ENCODE measurements at places on chromosomes 6 and 20.
A peak's percentile ranks its signal among the peaks of the same experiment; 100 is the strongest.

DNA sequence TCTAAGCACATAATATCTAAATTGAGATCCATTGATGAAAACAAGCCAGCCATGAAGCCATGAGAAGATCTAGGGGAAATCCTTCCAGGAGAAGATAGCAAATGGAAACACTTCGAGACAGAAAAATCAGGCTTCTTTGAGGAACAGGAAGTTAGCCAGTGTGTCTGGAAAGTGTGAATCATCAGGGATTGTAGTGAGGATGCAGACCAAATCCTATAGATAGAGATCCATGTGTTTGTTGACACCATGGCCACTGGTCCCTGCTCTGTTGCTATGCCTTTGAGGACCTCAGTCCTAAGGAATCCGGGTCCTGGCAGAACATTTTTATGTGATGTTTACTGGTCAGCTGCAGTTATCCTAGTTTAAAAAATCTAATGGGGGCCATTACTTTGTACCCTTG, 6.6 kb upstream of the ELOVL2 start:
- no peak for DNase-seq

DNA sequence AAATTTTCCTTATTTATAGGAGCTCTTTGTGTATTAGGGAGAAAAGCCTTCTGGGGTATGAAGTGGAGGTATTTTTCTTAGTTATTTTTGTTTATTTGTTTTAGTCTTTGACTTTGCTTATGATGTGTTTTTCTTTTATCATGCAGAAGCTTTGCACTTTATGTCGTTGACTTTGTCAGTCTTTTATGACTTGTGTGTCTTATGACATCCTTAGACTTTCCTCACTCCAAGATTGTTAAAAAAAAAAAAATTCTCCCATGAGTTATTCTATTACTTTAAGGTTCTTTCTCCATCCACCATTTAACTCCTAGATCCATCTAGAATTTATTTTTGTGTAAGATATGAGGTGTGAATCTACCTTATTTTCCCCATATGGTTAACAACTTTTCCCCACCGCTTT, 36.6 kb downstream of the BICRAL start:
- DNase-seq: no peak

GRCh38 chr20:38855356-38855755, 49.9 kb downstream of the PPP1R16B start:
- no peak for DNase-seq

- no peak for DNase-seq
Observed at GRCh38 chr6:2471472-2471871, 226.1 kb upstream of the GMDS start.

DNA sequence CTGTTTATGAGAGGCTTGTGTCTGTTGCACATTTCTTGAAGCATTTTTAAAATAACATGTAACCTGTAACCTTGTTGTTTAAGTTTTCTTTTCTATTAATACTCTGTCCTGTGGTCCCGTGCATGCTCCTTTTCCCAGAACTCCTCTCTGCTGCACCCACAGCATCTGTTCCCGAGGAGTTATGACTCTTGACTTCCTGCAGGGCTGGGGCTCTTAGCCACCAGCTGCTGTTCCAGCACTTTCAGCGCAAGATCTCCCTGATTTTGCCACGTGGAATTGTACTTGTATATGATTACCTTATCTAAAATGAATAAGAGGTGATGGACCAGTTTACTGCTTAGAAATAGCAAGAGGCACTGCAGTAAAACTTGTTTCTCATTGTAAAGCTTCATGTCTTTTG, 150.6 kb downstream of the QKI start:
- no peak for DNase-seq

DNA sequence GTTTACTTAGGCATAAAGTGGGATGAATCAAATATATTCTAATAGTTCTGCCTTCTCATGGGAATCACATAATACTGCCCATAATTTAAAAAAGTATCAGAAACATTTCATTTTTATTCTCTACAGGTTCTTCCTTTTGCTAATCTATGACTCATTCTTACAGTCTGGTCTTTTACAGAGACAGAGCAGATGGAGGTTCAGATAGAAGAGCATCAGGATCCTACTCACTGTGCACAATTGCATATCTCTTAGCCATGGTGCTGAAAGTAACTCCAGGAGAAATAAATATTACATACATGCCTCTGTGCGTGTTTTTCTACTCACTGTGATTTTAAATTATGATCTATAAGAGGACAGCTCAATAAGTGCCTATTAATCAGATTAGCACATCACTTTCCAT, 16.3 kb upstream of the OR2B6 start:
- no peak for DNase-seq

DNA sequence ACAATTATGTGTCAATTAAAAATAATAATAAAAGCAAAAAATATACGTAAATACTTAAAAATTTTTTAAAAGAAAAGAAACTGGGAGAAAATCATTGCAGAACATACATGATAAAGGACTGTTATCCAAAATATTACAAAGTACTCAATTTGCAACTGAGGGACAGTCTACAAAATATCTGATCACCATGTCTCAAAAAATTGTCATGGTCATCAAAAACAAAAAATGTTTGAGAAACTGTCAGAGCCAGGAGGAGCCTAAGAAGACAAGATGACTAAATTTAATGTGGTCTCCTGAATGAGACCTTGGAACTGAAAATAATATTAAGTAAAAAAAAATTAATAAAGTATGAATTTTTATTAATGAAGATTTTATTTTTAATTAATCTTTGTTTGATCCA, 43.5 kb downstream of the DTNBP1 start:
- DNase-seq: no peak

DNA sequence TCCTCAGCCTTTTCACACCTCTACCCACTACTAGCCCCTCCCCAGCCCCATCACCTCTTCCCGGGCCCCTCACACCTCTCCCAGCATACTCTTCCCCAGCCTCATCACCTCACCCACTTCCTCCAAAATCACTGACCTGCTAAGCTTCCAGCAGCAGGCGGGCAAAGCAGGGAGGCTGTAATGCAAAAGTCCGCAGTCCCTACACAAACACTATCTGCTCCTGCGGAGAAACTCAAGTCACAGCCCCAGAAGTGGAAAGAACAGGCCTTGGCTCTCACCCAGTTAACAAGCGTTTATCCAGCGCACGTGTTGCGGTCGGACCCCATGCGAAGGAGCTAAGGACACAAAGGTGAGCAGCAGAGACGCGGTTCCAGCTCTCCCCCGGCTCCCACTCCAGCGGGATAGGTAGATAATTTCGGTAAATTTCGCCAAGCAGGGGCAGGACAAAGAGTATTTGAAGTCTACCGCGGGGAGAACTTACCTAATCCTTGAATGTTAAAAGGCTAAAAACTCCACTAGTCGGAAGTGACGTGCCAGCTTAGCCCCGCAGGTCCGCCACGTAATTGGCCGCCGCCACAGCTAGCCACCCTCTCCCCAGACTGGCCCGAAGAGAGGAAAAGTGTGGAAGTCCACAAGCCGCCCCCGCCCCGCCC, 728 bp upstream of the TRIM39 start:
- DNase-seq: peak; percentile 44

GRCh38 chr6:12605888-12606345, 110.7 kb upstream of the PHACTR1 start:
- DNase-seq: peak; percentile 42

DNA sequence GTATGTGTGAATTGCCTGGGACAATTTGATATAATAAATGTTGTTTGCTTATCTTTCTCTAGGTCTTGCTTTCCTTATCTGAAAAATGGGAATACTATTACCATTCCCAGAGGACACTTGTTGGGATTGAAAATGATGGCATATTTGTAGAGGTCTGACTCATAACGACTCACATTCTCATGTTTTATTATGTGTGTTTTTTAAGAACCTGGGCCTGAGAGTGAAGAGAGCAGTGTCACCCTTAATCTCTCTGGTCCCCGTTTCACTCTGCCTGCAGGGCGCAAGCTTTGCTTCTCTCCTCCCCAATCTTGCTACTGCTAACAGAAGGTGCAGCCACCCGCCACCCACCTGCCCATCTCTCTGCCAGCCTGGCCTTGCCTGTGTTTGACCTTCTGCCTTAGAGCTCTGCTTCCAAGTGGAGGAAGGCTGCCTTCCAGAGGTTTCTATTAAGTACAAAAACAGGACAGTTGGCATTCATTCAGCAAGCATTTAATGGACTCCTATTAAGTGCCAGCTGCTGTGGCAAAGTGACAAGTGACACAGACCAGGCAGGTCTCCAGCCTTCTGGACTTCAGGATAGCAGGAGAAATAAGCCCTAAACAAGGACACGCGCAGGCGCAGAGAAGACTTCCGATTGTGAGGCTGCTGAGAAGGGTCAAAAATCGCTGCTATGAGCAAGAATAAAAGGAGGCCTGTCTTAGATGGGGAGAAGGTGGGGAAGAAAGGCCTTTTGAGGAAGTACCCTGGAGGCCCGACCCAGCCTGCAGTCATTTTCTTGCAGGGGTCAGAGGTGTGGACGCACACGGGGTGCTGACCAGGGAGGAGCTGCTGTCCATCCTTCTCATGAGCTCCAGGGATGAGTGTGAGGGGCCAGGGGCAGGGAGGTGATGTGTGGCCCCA, 112.5 kb downstream of the JPH2 start:
- DNase-seq: no peak

- no peak for DNase-seq
Observed at GRCh38 chr6:39079197-39080125, 30.9 kb downstream of the GLP1R start.

DNA sequence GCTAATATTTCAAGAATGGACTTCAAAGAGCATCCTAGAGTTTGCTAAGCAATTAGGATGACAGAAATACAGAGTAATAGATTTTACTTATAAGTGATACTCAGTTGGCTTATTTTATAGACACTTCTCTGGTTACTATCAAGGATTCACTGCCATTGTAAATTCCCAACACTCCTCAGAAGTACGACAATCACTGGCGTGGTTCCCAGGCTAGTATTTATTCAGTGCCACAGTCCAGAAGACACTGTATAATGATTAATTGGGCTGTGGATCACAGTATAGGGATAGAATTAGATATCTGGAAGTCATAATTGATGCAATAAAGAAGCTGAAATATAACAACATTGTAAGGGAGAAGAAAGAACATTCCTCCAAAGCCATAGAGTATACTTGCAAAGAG, 15.7 kb downstream of the MANEA start:
- DNase-seq: no peak

- no peak for DNase-seq
Observed at GRCh38 chr6:84066536-84066935, 33.0 kb downstream of the MRAP2 start.

DNA sequence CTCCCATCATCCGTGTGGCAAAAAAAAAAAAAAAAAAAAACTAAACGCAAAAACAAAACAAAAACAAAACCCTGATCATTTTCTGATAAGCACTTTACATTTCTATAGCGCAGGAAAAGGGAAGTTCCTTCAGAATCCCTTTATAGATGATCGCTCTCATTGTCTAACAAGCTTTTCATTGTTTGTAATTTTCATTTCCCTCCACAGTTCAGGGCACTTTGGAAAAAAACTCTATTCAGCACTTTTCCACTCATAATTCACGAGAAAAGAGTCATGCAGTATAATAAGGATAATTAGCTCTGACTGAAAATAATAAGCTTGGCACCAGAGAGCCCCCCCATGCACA, 89.4 kb upstream of the ATXN1 start:
- DNase-seq: no peak

DNA sequence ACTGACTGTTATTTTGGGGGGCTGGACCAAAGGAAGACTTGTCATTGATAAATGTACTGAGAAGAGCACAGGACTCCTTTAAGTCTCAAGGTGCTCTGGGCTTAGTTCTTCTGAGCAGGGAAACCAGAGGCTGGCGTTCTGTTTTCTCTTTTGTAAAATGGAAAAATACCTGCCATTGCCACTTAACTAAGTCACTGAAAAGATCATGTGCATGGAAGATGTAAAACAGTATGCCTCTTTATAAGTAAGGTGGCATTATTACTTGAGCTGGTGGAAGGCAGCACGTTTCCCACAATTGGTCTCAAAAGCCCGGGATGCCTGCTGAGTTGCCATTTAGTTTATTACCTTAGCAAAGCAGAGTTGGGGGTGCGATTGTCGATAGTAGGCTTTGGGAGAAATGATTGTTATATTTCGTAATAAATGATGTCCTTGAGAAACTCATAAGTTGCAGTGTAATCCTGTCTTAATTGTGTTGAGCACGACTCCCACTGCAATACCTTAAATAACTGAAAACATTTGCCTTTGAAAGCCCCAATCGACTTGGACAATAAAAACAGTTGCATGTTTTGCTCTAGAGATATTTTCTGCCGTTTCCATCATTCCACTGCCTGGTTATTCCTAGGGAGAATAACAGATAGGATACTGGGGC, 3.6 kb downstream of the JARID2 start:
- no peak for DNase-seq

GRCh38 chr6:111256646-111257045, 169.3 kb downstream of the SLC16A10 start:
- DNase-seq: no peak

- no peak for DNase-seq
Observed at GRCh38 chr6:138580801-138581200, 81.5 kb upstream of the NHSL1 start.

DNA sequence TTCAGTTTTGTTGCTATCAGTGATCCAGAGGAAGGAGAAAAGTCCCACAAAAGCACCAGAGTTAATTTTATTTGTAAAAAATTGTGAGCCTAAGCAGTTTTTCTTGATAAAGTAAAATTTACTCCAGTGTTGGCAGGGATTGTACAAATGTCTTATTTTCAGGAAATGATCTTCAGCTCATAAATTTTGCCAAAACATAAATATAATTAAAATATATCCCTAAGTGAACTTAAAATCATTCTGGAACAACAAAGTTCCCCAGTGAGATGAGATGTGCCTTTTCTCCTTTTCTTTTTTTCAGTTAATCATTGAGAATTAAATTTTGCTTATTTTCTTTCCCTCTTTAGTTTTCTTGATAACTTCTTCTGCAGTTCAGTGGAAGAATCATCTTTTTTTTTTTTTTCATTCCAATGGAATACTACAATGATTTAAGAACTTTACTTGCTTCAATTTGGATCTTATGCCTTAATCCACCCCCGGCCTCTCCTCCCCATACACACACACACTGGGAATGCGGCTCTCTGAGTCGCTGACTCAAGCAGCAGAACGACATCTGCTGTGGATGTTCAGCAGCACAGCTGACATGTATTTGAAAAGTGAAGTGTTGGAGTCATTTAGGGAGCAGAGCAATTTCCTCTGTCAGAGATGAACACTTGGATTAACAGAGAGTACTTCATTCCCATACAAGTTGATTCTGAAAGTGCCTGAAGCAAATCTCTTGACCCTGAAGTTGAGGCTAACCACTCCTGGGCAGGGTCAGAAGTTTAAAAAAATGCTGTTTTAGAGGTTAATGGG, 27.7 kb upstream of the LAMA4 start:
- no peak for DNase-seq

DNA sequence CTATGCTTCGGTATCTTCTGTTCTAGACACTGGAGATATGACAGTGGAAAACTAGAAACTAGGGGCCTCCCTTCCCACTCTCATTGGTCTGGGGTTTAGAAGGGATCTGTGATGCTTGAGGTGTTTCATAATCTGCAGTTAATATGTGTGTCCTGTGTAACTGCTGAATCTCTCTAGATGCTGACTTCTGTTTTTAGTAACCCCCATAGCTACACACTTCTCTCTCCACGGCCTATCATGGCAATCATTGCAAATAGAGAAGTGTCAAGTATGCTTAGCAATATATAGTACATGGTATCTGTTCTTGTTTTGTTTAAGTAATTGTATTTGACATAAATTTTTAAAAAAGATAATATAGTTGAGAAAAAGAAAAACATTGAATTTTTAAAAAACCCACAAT, 394.6 kb upstream of the MMS22L start:
- no peak for DNase-seq
